ENCODE measurements at places on chromosomes 1 and 21. TPM values are rescaled to one million over a fixed set of nuclear protein-coding genes. Genes with fewer than 3 reads are reported as not detected.

DNA sequence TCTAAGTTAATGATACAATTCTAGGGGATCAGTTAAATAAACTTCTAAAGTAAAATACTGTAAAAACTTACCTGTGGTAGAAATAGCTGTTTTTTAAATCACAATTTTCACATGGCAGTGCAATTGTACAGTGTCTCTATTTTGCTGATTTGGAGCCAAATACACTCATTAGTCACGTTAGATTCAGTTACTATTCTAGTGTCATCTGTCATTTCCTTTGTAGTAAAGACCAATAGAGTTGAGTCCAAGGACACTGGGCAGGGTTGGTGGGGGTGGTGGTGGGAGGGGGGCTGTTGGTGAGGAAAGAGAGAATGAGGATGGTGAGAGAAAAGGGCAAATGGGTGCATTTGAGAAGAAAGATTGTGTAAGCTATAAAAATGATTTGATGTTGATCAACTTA is 33.6 kb downstream of the CD55 start:
- H3K36me3 ChIP-seq: no peaks in the 10 kb centered on the region
- no peak for DNase-seq
- H3K4me3 ChIP-seq: no peak overlapping the region
- no peak overlapping the region for H3K27ac ChIP-seq
- H3K27me3 ChIP-seq: no peaks in the 10 kb centered on the region

DNA sequence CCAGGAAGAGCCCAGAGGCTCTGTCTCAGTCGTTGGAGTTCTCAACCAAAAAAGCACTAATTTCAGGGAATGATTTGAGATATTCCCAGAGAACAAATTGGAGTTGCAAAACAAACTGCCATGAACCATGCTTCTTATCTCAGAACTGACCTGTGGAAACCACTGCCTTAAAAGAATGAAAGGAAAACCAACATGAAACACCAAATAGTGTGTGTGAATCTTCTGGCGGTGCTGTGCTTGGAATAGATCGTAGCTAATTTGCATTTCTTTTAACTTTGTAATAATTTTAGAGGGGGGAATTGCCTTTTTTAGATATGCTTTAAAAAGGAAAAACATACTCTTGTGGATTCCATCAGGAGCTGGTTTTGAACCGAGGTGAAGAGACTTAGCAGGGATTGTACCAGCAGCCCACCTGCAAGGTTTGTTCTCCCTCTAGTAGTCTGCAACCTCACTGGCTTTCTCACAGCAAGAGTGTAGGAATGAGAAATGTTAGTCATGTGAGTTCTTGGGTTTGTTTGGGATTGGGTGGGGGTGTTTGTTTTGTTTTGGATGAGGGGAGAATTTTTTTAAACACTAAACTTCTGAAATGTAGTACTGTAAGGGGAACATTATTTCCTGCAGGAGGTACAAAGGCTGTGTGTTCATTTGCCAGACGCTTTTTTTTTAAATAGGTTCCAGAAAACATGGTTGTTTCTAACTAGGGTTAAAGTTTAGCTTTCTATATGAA is 45.7 kb upstream of the ANGPTL1 start:
- H3K27me3 ChIP-seq: no peaks in the 10 kb centered on the region
- no peaks in the 10 kb centered on the region for H3K4me1 ChIP-seq
- H3K4me3 ChIP-seq: no peak overlapping the region
- no peak overlapping the region for H3K27ac ChIP-seq

DNA sequence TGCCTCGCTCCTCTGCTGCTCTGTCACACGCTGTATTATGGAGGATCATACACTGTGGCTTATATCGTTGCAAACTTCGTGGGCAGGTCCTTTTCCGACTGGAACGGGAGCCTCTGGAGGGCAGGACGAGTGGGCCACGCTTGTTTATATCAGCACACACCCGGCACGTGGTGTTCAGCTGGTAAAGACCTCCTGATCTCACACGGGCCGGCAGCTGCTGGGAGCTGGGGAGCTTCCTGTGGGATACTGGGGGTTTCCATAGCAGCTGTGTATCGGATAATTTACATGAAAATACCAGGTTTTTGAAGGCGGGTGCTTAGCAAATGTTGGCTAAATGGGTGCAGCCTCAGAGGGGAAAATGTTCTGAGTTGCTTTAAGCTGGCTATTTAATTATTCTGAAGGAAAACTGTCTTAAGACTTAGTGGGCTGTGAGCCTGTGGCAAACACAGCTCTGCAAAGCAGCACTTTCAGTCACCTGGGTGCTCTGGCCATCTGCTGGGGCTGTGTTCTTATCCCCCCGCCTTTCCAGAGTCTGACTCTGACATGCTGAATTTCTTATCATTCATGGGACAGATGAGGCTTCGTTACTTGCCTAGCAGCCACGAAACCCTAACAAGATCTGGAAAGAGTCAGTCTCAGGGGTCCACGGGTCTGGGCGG is 103.6 kb upstream of the GCLM start:
- no peak overlapping the region for H3K4me3 ChIP-seq
- no peaks in the 10 kb centered on the region for H3K36me3 ChIP-seq
- peaks cover 25% of the 10 kb centered on the region for H3K4me1 ChIP-seq
- H3K27me3 ChIP-seq: no peaks in the 10 kb centered on the region

DNA sequence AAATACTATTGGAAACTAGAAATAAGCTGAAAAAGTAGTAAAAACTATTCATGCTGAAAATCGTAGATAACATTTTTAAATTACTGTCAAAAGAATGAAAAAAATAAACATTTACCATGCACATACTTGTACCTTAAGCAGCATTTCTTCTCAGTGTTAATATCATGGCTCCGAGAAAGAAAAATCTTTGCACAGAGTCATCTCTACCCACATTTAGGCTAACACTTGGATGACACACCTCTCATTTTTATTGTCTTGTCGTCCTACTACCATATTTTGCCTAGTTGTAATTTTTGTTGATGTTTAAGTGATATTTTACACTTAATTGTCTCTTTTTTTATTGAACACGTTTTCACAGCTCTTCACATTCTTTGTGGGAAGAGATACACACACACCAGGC is 1.7 kb upstream of the TNFSF4 start:
- H3K4me1 ChIP-seq: peaks cover 7% of the 10 kb centered on the region
- no peak overlapping the region for H3K27ac ChIP-seq
- no peaks in the 10 kb centered on the region for H3K27me3 ChIP-seq
- no peak for DNase-seq
- H3K36me3 ChIP-seq: no peaks in the 10 kb centered on the region

GRCh38 chr1:156490401-156491032 is 10.1 kb downstream of the MEF2D start:
- H3K4me3 ChIP-seq: peak overlapping the region; percentile 26
- H3K36me3 ChIP-seq: peaks cover 36% of the 10 kb centered on the region
- H3K27ac ChIP-seq: peak overlapping the region; percentile 95
- no peaks in the 10 kb centered on the region for H3K27me3 ChIP-seq

GRCh38 chr1:56461158-56462127 is 117.9 kb downstream of the PLPP3 start:
- H3K4me1 ChIP-seq: peaks cover 3% of the 10 kb centered on the region
- H3K36me3 ChIP-seq: no peaks in the 10 kb centered on the region
- DNase-seq: no peak
- H3K27me3 ChIP-seq: no peaks in the 10 kb centered on the region
- no peak overlapping the region for H3K27ac ChIP-seq
- no peak overlapping the region for H3K4me3 ChIP-seq

GRCh38 chr1:234722270-234722704 is 112.3 kb upstream of the IRF2BP2 start:
- no peak for DNase-seq
- H3K27me3 ChIP-seq: no peaks in the 10 kb centered on the region
- no peaks in the 10 kb centered on the region for H3K36me3 ChIP-seq
- peak overlapping the region; percentile 98 for H3K27ac ChIP-seq
- H3K4me3 ChIP-seq: no peak overlapping the region
- peaks cover 85% of the 10 kb centered on the region for H3K4me1 ChIP-seq

- no peaks in the 10 kb centered on the region for H3K36me3 ChIP-seq
- no peak overlapping the region for H3K27ac ChIP-seq
- H3K4me3 ChIP-seq: no peak overlapping the region
- peaks cover 36% of the 10 kb centered on the region for H3K4me1 ChIP-seq
- H3K27me3 ChIP-seq: peaks cover 3% of the 10 kb centered on the region
- peak; percentile 19 for DNase-seq
Measured at GRCh38 chr1:39892601-39893595, 8.8 kb downstream of the MYCL start.

GRCh38 chr1:91731815-91732214 is 154.1 kb downstream of the TGFBR3 start:
- peak overlapping the region; percentile 78 for H3K27ac ChIP-seq
- H3K4me3 ChIP-seq: no peak overlapping the region
- H3K4me1 ChIP-seq: peaks cover 60% of the 10 kb centered on the region
- peaks cover 26% of the 10 kb centered on the region for H3K36me3 ChIP-seq
- DNase-seq: peak; percentile 61
- H3K27me3 ChIP-seq: no peaks in the 10 kb centered on the region

GRCh38 chr1:203680765-203681164 is 54.1 kb downstream of the ATP2B4 start:
- H3K27me3 ChIP-seq: no peaks in the 10 kb centered on the region
- peaks cover 30% of the 10 kb centered on the region for H3K36me3 ChIP-seq
- DNase-seq: no peak
- H3K4me1 ChIP-seq: peaks cover 8% of the 10 kb centered on the region

DNA sequence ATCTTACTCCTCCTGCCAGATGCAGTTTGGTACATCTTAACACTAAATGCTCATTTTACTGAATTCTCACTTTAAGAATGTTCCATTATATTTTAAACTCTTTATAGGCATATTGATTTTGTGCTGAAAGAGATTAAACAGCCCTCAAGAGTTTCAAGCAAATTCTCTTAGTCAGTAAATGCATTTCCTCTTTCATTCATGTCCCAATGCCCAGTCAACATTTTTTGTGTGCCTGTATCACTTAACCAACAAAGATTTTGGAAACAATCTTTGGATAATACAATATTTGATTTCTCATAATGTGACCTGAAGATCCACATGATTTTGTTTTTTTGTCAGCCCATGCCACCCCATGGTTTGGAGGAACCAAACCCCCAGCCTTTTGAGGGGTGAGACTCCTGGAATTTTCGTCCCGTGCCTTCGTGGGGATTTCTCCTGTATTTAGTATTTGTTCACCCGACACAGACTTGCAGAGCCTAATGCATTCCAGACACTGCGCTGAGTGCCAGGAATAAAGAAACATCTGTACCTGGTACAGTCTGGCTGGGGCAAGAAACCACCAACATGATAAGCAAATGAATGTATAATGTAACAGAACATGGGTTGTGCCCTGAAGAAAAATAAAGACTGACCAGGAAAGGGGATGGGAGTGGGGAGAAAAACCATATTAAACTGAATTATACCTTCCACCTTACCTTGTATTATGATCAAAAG is 47.1 kb upstream of the ETS2 start:
- no peaks in the 10 kb centered on the region for H3K36me3 ChIP-seq
- no peaks in the 10 kb centered on the region for H3K27me3 ChIP-seq
- no peak overlapping the region for H3K4me3 ChIP-seq
- no peak overlapping the region for H3K27ac ChIP-seq
- DNase-seq: peak; percentile 42

DNA sequence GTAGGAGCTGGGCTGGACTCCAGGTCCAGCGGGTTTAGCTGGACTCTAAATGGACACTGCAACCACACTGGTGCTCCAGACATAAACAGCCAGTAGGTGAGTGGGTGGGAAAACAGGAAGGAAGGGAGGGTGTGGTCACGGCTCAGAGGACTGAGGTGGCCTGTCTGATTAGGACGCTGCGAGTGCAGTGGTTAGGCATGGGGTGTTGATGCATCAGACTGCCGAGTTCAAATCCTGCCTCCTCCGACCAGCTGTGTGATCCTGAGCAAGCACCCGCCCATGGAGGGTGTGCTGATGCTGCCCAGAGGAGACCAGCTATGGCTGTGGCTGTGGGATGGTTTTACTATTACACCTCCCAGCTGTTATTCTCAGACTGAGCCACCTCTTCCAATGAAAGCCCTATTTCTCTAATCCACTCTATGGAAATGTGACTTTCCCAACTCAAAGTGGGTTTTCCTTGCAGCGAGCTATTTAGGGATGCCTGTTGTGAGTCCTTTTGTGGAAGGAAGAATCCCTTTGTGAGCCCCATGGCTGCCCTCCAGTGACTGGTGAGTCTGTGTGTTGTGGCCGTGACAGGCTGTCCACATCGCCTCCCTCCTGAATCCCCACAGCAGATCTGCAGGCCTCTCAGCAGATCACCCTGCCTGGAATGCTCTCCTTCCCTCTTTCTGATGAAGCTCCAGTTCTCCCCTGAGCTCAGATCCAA is 56.6 kb upstream of the EDN2 start:
- no peaks in the 10 kb centered on the region for H3K27me3 ChIP-seq
- H3K36me3 ChIP-seq: no peaks in the 10 kb centered on the region
- H3K4me3 ChIP-seq: no peak overlapping the region
- H3K4me1 ChIP-seq: peaks cover 49% of the 10 kb centered on the region
- no peak overlapping the region for H3K27ac ChIP-seq

DNA sequence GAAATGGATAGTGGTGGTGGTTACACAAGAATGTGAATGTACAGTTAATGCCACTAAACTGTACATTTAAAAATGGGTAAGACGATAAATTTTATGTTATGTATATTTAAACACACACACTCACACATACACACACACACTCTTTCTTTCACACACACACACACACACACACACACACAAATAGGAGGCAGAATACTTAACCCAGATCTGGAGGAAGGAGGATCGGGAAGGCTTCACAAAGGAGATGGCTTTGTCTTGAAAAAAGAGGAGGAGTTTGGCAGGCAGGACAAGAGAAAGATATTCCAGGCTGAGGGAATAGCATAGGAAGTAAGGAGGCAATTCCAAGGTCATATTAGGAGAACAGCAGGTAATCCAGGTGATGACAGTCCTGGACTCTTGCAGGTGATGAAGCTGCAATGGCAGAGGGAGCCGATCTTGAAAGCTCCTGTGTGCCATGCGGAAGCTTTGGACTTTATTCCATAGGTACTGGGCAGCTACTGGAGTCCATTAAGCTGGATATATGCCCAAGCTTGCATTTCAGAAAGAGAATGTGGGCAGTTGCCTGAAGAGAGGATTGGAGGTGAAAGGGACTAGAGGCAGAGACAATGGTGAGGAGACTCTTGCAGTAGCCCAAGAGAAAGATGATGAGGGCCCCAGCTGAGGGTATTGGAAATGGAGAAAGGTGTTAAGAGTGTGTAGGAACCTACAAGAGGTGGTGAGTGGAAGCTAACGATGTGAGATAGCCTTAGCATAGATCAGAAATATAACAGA is 15.4 kb upstream of the LYST start:
- no peak overlapping the region for H3K27ac ChIP-seq
- no peaks in the 10 kb centered on the region for H3K36me3 ChIP-seq
- H3K4me3 ChIP-seq: no peak overlapping the region
- DNase-seq: no peak
- H3K27me3 ChIP-seq: no peaks in the 10 kb centered on the region

Gene TDRD5
- total RNA-seq: under 0.01 TPM

Gene ZNF670
- 3.5 TPM for total RNA-seq

Gene NEXN
- total RNA-seq: 57.9 TPM

Gene GBP7
- 0.04 TPM for total RNA-seq

Gene TNFRSF1B
- 8.8 TPM for total RNA-seq

Gene AMY1A
- total RNA-seq: not detected

Gene VSIG8
- total RNA-seq: not detected

Gene ESRRG
- total RNA-seq: 20.3 TPM

Gene SH2D1B
- total RNA-seq: 0.27 TPM

Gene KIF14
- total RNA-seq: 3.1 TPM

Gene SPRR2D
- not detected for total RNA-seq

Data from muscle of leg (tissue), 16 donors.